NCI-H146 (cell line): ENCODE measurements at places on chromosomes 13 and 19.

GRCh38 chr19:13906910-13907309, 909 bp downstream of the CC2D1A start:
- no peak for DNase-seq

GRCh38 chr13:102993348-102993747, 72.9 kb downstream of the SLC10A2 start:
- no peak for DNase-seq

DNA sequence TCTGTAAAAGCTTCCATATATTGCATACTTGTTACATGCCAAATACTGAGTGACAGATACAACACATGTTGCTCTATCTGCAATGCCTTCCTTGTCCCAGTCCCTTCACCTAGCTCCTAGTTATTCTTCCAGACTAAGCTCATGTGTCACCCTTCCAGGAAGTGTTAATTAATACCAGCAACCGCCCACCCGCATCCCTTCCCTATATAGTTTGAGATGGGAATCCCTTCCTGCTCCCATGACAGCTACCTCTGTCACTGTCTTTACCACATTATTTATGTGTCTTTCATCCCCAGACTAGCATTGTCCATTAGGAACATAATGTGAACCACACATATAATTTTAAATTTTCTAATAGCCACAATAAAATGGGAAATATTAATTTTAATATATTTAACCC, 49.5 kb upstream of the FRY start:
- DNase-seq = no peak

- DNase-seq = no peak
Measured at GRCh38 chr13:97505017-97505416, 71.0 kb downstream of the RAP2A start.

DNA sequence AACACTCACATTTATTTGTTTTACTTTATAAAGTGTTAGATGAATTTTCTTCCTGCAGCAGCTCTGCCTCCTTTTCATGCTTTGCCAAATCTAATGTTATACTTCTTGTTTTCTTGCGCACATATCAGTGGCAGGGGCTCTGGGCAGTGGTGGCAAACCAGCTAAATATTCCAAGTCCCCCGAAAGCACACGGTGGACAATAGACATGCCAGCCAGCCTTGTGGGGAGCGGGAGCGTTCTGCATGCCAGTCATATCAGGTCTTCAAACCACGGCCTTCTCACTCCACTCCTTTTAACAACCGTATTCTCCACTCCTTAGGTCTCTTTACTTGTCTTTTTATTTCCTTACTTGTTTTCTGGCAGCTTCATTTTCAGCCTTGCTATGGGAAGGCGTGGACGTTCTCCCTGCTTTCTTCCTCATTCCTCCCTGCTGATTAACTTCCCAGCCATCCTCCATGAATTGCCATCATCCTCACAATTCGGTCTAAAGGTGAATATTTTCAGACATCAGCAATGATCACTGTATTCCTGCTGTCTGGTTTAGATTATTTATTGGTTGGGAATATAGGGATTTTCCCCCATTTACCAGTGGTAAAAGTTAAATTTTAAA, 77.1 kb upstream of the WASF3 start:
- DNase-seq = no peak

- DNase-seq = peak; percentile 54
Measured at GRCh38 chr19:41321600-41322270, 11.8 kb downstream of the CCDC97 start.

GRCh38 chr19:2097203-2097885, 629 bp downstream of the IZUMO4 start:
- peak; percentile 5 for DNase-seq

DNA sequence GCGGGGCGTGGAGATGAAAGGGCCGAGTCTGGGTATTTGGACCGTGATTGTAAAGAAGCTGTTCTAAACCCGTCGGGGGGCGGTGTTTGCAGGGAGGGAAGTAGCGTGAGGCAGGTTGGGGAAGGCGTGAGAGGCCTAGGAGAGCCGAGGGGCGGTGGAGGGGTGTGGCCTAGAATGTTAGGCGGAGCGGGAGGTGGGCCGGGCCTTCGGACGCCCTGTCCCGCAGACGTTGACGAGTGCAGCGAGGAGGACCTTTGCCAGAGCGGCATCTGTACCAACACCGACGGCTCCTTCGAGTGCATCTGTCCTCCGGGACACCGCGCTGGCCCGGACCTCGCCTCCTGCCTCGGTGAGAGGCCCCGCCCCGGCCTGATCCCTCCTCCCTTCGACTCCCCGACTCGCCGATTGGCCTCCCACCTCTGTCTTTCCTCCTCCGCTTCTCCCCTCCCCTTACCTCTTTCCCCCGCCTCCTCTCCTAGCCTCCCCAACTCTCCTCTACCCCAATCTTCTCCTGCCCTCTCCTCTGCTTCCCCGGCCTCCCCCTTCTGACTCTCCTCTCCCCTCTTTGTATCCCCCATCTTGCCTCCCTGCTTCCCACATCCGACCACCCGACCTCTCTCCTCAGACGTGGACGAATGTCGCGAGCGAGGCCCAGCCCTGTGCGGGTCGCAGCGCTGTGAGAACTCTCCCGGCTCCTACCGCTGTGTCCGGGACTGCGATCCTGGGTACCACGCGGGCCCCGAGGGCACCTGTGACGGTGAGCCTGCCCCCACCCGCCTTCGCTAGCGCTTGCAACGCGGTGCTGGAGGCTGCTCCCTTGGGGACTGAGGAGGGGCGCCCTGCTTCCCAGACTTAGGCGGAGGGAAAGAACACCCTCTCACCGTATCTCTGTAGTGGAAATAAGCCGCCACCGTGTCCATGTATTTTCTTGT, 12.8 kb downstream of the LTBP4 start:
- peak; percentile 56 for DNase-seq

GRCh38 chr19:49551531-49551930, 23.7 kb downstream of the RCN3 start:
- no peak for DNase-seq

- DNase-seq = no peak
Measured at GRCh38 chr19:15584095-15584494, 30.9 kb upstream of the CYP4F8 start.

GRCh38 chr19:6740589-6741343, 1.3 kb downstream of the TRIP10 start:
- DNase-seq = peak; percentile 15

DNA sequence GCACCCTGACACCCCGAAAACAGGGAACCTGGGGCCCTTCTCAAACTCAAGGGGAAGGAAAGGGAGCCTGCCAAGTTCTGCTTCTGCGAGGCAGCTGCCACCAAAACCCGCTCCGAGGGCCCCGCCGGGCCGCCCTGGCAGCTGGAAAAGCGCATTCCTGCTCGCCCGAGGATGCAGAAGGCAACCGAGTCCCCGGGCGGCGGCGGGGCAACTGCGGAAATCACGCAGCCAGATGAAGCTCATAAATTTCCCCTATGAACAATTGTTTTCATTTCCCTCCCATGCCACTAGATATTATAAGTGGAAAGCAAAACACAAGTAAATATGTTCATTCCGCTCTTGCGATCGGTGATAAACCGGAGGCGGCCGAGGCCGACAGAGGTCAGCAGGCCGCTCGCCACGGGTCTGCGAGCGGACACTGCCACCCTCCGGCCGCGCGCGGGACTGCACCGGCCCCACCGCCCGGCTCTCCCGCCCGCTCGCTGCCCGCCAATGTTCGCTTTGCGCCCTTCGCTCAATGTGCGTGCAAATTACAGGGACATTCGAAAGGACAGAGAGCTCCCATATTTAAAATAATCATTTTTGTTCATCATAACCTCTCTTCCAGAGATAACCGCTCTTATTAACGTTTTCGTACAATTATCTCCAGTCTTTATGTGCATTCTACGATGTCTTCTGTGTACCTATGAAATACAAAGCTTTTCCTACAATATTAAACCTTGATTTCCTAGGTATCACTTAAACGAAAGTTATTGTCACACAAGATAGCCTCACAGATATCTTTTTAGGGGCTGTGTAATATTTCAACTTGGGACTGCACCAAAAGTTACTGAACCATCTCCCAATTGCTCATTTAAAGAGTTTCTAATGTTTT, 120.8 kb upstream of the ZNF507 start:
- peak; percentile 35 for DNase-seq

GRCh38 chr13:60590800-60591747, 194.1 kb downstream of the TDRD3 start:
- DNase-seq = no peak

DNA sequence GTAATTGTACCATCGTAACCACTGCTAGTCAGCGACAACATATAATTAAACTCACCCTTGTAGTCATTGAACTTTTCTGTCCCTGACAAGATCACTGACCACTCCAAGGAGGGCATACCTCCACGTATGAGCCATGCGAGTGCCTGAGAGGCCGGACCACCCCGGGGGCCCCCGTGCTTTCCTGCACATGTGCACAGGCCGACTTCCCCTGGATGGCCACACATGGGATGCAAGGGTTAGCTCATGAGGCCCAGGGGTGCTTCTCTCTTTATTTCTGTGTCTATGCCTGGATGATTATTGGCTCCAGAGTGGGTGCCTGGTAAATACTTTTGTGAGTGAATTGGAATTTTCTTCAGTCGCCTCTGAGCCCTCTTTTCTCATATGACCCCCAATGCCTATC, 82.8 kb upstream of the ZNF536 start:
- no peak for DNase-seq
